ENCODE measurements at places on chromosomes 2 and 18.

DNA sequence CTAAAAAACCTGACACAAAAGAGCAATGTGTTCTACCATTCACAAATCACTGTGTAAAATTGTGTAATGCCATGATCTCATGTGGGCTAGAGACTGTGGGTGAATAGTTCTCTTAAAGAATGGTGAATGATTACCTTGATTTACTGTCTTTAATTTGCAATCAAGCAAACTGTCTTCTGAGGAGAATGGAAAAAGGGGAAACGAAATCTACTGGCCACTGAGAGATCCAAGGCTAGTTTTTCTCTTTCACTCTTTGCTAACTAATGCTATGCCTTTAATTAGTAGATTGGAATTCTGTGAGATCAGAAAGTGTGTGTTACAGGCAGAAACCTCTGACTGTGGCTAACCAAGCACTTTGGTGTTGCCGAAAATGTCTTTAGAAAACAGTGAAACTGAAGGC, 422.7 kb downstream of the TGIF1 start:
- peak; percentile 74 for DNase-seq

DNA sequence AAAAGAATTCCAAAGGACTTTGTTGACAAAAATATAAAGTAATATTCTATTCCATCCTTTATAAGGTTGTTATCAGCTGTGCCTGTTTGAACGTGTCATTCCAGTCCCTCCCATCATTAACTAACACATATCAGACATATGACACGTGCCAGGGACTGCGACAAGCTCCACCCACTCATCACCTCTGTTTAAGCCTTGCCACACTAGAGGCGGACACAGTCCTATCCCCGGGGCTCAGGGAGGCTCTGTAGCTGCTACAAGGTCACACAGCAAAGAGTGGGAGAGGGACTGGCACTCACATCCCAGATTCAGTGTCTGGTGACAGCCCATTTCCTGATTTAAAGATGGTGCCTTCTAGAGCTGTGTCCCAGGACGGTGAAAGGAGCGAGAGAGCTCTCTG, 30.0 kb downstream of the TBC1D8 start:
- no peak for DNase-seq

GRCh38 chr2:19804639-19805260, 97.0 kb downstream of the TTC32 start:
- DNase-seq, result no peak

DNA sequence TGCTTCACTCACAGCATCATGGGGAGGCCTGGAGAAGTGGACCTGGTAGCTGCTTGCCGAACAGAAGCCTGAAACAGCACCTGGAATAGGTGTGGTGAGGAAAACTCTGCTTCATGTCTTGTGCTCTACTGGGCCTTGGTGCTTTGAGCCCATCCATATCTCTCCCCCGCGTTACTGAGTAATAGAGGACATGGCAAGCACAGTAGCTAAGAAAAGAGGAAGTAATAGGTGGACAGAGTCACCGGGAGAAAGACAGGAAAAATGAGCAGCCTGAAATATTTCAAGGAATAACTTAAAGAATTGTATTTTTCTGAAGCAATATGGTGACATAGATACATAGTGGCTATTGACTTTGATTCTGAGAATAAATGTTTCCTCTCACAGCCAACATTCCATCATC, 14.0 kb upstream of the HNMT start:
- DNase-seq, result no peak

DNA sequence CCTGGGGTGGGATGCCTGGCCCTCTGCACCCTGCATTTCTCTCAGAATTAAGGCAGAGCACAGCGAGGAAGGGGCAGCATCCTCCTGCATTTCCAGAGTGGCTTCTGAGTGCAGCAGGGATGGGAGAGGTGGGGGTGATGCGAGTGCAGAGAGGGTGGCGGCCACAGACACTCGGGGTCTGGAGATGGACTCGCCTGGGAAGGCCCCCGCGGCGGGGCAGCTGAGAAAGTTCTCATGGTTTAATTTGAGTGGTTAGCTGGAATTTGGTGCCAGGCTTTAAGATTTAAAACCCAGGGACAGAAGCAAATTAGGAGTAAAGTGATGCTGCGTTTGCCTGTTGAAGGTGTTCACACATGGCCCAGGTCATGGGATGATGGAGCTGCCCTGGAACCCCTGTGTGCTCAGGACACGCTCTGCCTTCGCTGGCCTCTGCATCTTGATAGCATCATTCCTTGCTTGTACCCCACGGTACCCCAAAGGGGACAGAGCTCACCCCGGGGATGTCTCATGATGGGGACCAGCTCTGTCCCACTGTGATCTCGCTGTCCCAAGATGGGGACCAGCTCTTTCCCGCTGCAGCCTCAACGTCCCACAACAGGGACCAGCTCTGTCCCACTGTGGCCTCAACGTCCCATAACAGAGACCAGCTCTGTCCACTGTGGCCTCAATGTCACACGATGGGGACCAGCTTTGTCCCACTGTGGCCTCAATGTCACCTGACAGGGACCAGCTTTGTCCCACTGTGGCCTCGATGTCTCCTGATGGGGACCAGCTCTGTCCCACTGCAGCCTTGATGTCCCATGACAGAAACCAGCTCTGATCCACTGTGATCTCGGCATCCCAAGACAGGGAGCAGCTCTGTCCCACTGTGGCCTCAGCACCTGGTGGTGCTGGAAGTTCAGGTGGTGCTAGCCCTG, 27.5 kb downstream of the TMEM18 start:
- DNase-seq, result no peak

GRCh38 chr2:14891546-14891945, 259.0 kb downstream of the LRATD1 start:
- no peak for DNase-seq

DNA sequence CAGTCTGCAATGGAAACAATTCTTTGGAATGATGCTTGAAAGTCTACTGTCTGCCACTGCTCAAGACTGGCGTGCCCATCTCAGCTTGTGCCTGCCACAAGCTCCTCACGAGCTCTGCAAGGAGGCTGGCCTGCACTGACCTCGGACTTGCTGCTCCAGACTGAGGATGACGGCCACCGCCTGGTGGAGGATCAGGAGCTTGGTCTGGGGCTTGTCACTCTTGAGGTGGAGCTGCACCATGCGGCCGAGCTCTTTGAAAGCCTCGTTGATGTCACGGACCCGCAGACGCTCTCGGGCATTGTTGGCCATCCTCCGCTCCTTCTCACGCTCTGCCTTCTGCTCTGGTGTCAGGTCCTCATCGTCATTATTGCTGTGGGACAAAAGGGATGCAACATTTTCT, 269.4 kb upstream of the CCDC68 start:
- DNase-seq, result no peak

GRCh38 chr2:134919341-134920210, 954 bp downstream of the CCNT2 start:
- peak; percentile 52 for DNase-seq

Data from A673 (cell line).